ENCODE measurements at places on chromosomes 1 and 21.
A peak's percentile ranks its signal among the peaks of the same experiment; 100 is the strongest.

- DNase-seq, result no peak
Measured at GRCh38 chr1:11412141-11412540, 66.8 kb upstream of the DISP3 start.

GRCh38 chr1:45654540-45655280 lies 30.9 kb upstream of the CCDC17 start:
- no peak for DNase-seq

DNA sequence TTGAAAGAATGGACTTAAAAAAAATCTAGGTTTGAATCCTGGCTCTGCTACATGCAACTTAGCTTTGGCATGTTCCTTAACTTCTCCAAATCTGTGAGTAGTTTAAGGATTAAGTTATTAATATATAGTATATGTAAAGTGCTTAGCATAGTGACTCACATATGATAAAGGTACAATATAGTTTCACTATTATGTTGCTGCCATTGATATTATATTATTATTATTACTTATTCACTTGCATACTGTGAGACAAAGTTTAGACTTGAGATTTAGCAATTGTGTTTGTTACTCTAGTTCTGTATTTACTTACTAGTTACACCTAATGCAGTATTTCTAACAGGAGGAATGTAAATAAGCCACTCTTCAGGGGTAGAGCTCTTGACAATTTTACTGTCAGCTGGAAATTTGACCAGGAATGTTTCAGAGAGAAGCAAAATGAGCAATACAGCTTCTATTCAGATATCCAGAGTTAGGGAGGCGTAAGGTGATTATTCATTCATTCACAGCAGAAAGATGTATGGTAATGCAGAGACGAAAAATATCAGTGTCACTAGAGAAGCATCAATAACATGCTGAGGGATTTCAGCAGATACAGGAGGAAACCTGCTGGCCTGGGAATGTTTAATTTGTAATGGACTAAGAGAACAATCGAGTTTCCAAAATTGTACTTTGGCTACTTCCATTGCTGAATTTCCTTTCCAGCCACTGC lies 25.5 kb downstream of the RGS7 start:
- DNase-seq, result no peak

GRCh38 chr1:236502972-236503639 lies 20.7 kb upstream of the LGALS8 start:
- no peak for DNase-seq

- peak; percentile 72 for DNase-seq
Measured at GRCh38 chr1:108560874-108561459, 1.1 kb downstream of the EEIG2 start.

Data from NCI-H526 treated with DMSO at 0.1 percent for 48 hours (cell line).